Stimulated activated CD8-positive, alpha-beta memory T cell treated with anti-CD3 and anti-CD28 coated beads, Interleukin-4, amount 100 ng/mL, for 1 hour (primary cell): ENCODE measurements at places on chromosomes 7 and 10.

DNA sequence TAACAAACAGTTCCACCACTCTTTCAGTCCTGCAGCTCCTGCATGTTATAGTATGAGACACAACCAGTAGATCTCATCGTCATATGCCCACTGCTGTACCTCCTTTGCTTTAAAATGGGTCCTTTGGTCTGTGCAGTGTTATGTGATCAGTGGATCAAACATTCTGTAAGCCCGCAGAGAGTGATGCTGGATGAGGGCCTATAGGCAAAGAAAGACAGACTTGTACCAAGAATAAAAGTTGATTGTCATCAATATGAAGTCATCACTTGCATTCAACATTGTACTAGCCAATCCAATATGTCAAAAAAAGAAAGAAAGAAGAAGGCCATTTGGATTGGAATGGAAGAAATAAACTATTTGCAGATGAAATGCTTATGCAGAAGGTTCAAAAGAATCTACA is 79.8 kb upstream of the PHYHIPL start:
- DNase-seq = no peak

DNA sequence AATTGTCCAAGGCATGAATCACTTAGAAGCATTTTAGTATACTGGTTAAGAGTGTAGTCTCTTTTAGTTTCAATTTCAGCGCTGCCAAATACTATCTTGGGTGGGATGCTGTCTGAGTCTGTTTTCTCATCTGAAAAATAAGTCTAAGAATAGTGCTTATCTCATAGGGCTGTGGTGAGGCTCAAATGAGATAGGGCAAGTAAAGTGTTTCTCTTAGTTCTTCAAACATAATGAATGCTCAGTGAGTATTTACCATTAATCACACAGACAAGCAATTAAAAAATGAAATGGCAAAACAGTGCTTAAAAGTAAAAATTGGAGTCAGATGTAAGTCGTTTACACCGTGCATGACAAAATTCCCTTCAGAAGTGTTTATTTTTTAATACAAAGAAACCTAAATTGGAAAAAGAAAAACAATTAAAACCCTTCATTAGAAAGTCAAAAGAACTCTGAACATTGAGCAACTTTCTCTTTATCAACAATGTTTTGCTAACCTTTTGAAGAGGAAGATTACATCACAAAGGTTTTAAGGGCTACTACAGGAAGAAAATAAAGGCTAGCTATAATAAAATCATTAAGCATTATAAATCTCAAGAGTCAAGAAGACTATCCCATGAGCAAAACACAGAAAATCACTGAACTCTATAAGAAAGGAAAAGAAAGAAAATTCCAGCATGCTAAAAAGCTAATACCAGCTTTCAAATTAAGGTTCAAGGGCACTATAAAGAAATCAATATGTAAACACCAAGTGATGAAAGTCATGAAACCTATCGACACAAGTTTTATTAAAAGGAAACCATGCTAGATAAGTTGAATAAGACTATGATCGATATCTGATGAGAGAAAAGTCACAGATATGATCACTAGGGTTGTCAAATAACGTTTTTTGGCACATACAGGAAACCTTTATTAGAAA is 45.6 kb upstream of the C1GALT1 start:
- DNase-seq = no peak

- DNase-seq = no peak
These were observed 70.4 kb upstream of the CC2D2B start for GRCh38 chr10:95837356-95837776.

DNA sequence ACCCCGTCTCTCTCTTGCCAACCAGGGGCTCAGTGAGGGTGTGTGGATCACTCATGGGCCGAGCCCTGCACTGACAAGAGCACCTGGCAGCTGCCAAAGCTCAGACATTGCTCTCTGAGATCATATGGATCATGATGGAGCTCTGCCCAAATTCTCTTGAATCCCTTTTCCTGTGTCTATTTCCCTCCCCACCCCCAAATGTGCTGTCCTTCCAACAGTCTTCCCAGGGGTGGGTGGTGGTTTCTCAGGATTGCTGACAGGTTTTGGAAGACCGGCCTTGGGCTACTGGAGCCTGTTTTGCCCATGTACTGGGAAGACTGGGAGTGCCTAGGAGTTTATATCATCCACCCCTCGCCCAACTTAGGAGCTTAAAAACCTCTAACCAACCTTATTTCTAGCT is 10.5 kb downstream of the ARHGAP22 start:
- DNase-seq = no peak

- no peak for DNase-seq
These were observed 28.2 kb upstream of the LBX1 start for GRCh38 chr10:101257491-101257890.

- no peak for DNase-seq
These were observed 488.3 kb upstream of the NRP1 start for GRCh38 chr10:33822774-33823173.

DNA sequence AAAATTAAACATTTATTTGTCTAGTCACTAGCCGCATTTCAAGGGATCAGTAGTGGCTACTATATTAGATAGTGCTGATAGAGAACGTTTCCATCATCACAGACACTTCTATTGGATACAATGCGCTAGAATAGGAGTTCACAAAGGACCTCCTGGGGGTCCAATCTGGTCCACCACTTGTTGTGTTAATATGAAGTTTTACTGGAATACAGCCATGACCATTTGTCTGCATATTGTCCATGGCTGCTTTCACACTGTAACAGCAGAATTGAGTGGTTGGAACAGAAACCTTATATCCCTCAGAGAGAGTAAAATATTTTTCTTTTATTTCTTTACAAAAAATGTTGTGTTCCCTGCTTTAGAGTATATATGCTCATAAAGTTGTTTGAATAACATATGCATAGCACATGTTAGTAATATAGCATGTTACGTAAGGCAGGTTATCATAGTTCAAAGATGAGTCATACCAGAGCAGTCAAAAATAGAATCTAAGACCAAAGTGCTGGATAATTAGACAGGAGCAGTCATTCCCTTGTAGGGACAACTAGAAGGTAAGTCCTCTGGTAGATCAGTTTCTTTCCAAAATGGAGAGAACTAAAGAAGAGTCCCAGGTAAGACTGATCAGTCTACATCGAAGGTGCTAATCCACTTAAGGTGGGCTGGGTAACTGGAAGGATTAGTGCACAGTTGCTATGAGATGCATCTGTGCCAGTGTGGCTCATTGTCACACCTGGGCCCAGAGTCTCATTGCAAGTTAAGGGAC is 14.9 kb downstream of the BZW2 start:
- no peak for DNase-seq

DNA sequence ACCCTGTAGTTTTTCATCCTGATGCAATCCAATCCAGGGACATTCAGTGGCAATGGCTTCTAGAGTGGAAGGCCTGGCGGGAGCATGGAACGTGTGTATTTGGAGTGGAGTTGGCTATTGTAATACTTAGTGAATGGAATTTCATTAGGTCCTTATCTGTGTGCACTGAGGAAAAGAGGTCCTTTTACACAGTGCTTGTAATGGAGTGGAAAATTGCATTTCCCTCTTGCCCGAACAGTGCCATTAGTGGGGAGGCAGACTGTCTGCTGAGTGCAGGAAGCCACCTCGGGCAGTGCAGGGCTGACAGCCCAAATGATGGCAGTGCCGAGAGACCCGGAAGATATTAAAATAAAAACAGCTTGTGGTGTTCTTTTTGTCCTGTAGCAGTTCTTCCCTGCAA is 786.6 kb downstream of the LRMDA start:
- DNase-seq = no peak

DNA sequence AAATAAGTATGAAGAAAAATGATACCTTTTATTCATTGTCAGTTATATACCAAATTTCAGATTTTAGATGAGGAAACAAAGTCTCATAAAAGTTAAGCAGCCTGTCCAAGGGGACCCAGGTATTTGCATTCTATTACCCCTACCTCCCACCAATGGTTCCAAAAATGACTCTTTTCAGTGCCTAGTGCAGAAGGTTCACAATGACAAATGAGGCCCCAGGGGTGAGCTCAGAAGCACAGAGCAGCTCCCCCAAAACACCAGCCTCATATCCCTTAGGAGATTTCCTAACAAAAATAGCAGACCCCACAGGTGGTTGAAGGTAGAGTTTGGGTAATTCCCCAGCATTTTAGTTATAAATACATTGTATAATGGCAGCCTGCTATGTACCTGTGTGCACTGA is 168.6 kb downstream of the REEP3 start:
- no peak for DNase-seq

- DNase-seq = no peak
These were observed at the start of gene PDE1C for GRCh38 chr7:32070406-32071360. PDE1C (minus strand) TSS chr7:32070407.
